Mesothelial cell of epicardium (in vitro differentiated cells): ENCODE measurements at places on chromosomes 2 and 18.
A peak's percentile ranks its signal among the peaks of the same experiment; 100 is the strongest.

DNA sequence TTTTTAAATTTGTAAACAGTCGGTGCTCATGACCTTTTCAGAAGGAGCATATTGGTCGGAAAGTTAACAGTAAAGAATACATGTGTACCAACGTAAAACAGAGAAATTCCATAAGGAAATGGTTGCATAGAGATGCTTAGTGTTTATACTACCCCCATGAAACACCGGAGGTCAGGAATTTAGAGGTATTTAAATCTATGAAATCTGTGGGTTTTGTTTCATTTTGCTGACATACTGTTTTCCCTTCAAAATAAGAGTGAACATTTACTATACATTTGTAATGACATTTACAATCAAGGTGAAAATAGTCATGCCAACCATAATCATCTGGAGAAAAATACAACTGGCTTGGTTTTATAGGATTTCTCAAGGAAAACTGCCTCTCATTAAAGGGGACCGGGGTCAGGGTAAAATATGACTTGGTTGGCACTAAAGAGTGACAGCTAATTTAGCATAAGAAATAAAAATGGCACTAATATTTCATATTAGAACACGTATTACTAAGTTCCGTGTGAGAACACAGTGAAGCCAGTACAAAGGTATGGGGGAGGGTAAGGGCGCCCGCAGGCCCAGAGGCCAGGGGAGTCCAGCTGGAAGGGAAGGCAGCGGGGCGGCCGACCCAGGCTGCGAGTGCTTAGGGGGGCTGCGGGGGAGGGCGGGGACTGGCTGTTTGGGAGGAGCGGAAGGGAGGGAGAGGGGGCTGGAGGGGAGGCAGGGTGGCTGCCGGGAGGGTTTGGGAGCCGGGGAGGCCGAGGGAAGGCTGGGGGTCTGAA lies 1.1 kb upstream of the RNU4ATAC start:
- no peaks in the 10 kb centered on the region for H3K27me3 ChIP-seq
- no peak for DNase-seq
- H3K36me3 ChIP-seq = no peaks in the 10 kb centered on the region
- H3K4me1 ChIP-seq = peaks cover 72% of the 10 kb centered on the region
- peak overlapping the region; percentile 98 for H3K27ac ChIP-seq
- peak overlapping the region; percentile 86 for H3K4me3 ChIP-seq

DNA sequence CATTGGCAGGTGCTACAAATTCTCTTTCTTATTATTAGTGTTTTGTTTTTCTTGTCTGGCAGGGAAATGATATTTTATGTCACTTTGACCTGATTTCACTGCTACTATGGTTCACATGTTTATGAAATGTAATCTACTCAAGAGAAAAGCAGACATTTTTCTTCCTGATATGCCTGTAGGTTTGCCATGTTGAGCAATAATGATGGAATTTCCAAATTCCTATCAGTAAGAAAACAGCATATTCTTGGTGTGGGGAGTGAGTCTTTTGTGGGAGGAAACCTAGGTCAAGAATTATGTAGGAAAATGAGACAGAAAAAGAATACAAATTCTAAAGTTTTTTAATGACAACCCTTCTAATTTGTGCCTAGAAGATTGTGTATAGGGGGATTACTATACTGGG lies 356.4 kb downstream of the SLC4A3 start:
- H3K27me3 ChIP-seq = no peaks in the 10 kb centered on the region
- no peaks in the 10 kb centered on the region for H3K36me3 ChIP-seq
- peak overlapping the region; percentile 8 for H3K27ac ChIP-seq
- DNase-seq = no peak

DNA sequence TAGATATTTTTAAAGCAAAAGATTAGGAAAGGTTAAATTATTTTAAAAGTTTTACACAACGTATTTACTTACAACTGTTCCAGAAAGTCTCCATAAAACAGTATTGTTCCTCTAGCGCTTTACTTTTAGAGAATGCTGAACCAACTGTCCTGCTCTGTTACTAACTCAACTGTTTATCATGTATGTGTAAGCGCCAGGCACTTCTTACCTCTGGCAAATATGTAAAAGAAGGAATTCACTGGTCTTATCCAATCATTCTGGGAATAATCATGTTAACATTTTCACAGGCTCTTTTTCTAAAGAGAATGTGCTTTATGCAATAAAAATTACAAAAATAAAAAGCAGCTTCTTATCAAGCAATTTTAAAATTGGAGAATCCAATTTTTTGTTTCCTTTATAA lies 68.0 kb downstream of the COBLL1 start:
- H3K36me3 ChIP-seq = no peaks in the 10 kb centered on the region
- H3K27me3 ChIP-seq = no peaks in the 10 kb centered on the region
- DNase-seq = no peak
- H3K27ac ChIP-seq = peak overlapping the region; percentile 84

- peaks cover 56% of the 10 kb centered on the region for H3K4me1 ChIP-seq
- peak overlapping the region; percentile 59 for H3K27ac ChIP-seq
- DNase-seq = no peak
- H3K27me3 ChIP-seq = no peaks in the 10 kb centered on the region
Observed at GRCh38 chr18:55579501-55580270, 8.3 kb downstream of the TCF4 start.

DNA sequence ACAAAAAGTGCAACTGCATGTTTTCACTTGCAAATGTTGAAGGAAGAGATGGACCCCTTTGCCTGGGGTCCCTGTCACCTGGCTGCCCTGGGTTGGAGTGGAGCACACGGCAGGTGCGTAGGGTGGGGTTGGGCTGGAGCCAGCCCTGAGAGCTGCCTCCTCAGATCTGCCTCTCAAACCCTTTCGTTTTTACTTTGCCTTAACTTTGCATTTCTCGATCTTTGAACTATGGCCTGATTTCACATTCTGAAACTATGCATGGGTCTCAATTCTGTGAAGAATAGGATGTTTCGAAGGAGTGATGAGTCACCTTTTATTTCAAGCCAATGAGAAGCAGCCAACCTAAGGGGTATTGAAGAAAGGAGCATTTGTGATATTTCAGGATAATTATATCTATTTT lies 132.8 kb downstream of the ACOXL start:
- no peak overlapping the region for H3K27ac ChIP-seq
- H3K4me3 ChIP-seq = no peak overlapping the region
- no peak for DNase-seq

- no peak overlapping the region for H3K27ac ChIP-seq
- H3K36me3 ChIP-seq = no peaks in the 10 kb centered on the region
- peak; percentile 45 for DNase-seq
Observed at GRCh38 chr2:185291035-185291647, 447.5 kb upstream of the FSIP2 start.

GRCh38 chr2:132691556-132691955 lies 21.6 kb upstream of the LYPD1 start:
- peaks cover 7% of the 10 kb centered on the region for H3K27me3 ChIP-seq
- no peak overlapping the region for H3K27ac ChIP-seq
- H3K4me1 ChIP-seq = no peaks in the 10 kb centered on the region
- DNase-seq = no peak
- no peaks in the 10 kb centered on the region for H3K36me3 ChIP-seq
- H3K4me3 ChIP-seq = no peak overlapping the region

DNA sequence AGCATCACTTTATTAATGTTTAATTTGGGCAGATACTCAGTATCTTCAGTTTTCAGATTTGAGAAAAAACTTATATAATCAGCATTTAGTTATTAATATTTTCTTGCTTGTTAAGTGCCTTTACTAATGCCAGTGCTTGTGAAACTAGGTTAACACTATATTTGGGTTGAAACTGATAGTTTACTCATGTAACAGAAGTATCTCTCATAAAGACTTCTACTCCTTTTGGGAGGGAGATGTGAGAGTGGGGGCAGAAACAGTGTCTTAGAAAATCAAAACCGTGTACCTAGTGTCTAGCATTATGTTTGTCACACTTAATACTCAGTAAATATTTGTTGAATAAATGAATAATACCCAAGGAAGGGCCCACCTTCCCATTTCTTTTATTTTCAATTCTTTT lies 129.5 kb downstream of the MSTN start:
- no peak overlapping the region for H3K27ac ChIP-seq
- no peaks in the 10 kb centered on the region for H3K36me3 ChIP-seq
- H3K4me3 ChIP-seq = no peak overlapping the region
- no peaks in the 10 kb centered on the region for H3K27me3 ChIP-seq
